Lower lobe of right lung (tissue), 2 donors: ENCODE measurements at places on chromosomes 1 and 21.

- DNase-seq = no peak
These were observed 4.2 kb downstream of the PTGFRN start for GRCh38 chr1:116913941-116914340.

DNA sequence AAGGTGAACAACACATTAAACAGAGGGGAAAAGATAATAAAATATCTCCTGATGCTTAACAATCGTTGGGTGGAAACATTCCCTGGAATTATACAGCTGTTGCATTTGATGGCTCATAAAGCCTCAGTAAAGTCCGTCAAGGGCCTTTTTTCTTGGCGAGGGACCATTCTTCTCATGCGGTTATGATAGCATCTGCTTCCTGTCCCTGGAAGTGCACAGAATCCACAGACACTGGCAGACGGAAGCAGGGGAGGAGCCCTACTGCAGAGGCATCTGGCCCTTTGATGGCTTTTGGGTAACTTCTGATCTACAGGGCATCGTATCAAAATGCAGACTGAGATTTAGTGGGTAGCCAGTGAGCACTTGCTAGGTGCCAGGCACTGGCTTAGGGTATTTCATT lies 286.9 kb downstream of the KIF26B start:
- DNase-seq = no peak

DNA sequence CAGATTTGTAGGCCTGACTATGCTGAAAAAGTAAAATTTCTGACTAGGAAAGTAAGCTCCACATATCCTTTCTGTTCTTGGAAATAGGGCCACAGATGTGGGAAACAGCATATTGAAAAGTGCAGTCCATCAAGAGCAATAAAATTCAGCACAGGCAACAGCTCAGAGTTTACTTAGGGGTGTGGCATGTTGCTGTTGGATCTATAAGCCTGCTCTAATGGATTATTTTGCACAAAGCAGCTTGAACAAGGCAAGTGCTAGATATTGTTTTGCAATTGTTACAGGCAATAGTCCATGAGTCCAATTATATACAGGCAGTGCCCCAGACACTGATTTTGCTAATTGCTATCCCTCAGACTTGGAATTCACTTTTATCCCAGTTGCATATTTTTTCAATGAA lies 289.8 kb upstream of the SNX7 start:
- no peak for DNase-seq

DNA sequence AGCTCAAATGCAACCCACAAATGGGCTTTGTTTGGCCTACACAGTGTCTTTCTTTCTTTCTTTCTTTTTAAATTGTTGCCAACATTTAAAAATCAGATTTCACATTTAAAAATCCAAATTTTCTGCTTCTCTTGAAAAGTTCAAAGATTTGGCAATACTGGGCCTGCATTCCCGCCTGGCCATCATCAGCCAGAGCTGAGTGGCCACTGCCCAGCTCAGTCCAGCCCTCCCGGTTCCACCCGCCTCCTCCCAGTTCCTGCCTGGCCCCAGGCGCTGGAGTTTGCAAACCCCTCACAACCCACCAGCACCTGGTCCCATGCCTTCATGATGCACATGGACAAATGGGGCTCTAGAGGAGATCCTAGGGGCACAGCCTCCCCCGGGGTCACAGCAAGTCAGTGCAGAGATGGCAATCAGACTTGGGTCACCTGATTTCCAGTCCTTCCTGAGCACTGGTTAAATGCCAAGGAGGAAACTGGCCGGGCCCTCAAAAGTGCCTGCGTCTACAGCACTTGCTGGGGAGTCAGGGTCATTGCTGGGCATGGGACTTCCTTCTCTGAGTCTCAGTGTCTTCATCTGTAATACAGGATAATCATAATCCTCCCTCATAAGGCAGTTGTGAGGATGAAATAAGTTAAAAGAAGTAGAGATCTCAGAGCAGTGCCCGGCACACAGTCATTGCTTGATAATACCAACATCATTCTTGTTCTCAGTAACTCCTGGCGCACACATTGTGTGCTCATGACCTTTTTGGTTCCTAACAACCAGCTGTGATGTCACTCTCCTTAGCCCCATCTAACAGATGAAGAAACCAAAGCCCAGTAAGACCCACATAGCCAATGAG lies 41.0 kb upstream of the LAPTM5 start:
- peak; percentile 77 for DNase-seq
